T47D (cell line): ENCODE measurements at places on chromosomes 7 and 10.
A peak's percentile ranks its signal among the peaks of the same experiment; 100 is the strongest.

- DNase-seq: no peak
Observed at GRCh38 chr7:93890041-93890463, 501 bp downstream of the TFPI2 start.

DNA sequence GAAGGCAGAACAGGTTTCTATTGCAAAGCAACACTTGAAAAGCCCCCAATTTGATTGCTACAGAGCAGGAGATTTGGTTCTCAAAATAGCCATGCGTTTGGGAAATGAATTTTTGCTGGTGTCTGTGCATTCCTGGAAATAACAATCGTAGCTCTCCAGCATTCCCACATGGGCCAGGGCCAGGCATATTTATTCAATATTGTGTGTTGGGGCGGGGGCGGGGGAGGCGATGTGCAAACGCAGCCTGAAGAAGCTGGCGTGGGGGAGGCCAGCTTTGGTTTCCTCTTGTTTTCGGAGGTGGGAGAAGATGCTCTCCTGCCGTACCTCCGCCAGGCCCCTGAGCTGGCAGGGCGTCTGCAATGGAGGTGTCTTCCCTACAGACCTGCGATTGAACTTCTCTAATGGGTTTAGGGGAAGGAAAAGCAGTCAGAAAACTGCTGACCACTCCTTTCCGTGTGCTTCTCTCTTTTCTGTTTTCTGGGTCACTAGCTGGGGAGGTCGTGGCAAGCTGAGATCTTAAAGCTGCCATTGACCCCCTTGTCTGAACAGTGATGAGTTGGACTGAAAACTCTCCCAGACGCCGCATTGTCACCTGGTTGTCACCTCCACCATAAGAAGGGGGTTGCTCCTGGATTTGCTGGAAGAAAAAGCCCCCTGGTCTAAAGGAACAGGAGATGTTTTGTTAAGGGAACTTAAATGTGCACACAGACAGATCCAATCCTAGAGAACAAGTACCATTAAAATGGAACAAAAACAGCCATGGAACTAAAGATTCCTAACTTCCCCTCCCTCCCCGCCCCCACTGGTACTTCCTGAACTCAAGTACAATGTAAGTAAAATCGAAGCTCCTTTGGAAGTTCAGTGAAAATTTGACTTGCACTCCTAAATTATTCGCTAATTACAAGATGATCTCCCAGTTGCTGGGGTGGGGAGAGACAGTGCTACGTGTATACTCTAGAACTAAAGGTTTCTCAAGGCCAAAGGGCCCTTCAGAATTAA, 56.4 kb upstream of the HABP2 start:
- DNase-seq: no peak

DNA sequence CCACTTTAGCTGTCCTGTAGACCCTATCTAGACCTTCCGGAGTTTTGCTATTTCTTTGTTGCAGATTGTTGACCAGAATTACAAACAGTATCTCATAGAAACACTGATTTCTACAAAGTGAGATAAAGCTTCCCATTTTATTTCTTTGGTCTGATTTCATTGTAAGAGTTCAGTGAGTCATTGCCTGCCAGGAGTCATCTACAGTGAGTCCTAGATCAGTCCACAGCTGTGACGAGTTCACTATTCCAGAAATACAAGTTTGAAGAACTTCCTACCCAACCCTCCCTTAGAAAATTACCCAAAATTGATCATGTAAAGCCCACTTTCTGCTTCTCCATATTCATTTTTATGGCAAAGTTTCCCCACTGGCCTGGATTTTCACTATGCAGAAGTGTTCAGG, 905.5 kb downstream of the CNTNAP2 start:
- DNase-seq: no peak

DNA sequence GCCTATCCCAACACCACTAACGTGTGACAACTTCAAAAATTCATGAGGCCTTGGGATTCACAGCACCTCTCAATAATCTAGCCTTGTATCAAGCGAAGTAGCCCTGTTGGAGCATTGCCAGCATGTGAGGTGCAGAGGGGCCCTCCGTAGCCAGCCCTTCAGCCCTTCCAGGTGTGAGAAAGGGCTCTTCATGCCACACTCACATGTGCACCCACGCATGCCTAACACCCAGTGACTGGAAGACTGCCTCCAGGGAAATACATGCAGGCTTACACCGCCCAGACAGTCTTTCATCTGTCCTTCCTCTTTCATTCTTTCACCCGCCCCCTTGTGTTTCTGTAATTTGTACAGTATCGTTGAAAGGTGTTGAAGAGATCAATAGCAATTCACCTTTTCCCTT, 26.1 kb downstream of the LRRC4 start:
- DNase-seq: no peak

DNA sequence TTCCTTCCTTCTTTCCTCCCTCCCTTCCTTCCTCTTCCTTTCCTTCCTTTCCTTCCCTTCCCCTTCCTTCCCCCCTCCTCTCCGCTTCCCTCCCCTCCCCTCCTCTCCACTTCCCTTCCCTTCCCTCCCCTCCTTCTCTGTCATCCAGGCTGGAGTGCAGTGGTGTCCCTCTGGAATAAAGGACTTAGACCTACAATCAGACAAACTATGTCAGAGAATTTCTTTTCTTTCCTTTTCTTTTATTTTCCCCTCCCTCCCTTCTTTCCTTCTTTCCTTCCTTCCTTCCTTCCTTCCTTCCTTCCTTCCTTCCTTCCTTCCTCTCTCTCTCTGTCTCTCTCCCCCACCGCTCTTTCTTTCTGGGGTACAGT, 242.2 kb downstream of the GATA3 start:
- DNase-seq: no peak

DNA sequence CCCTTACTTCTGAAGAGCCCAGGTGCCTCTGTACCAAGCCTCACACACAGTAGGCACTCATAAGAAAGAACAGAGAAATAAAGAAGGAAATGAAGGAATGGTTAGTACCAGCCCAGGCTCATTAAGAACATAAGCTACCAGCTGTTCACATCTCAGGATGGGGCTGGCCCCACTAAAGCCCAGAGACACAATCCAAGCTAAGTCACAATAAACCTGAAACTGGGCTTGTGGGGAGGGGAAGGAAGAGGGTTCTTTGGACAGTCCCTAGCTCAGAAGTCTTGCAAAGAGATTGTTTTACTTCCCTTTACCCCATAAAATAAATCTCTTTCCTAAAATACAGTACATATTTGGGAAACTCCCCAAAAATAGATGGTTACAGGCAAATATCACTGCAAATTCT, 24.3 kb downstream of the FBXW4 start:
- no peak for DNase-seq

DNA sequence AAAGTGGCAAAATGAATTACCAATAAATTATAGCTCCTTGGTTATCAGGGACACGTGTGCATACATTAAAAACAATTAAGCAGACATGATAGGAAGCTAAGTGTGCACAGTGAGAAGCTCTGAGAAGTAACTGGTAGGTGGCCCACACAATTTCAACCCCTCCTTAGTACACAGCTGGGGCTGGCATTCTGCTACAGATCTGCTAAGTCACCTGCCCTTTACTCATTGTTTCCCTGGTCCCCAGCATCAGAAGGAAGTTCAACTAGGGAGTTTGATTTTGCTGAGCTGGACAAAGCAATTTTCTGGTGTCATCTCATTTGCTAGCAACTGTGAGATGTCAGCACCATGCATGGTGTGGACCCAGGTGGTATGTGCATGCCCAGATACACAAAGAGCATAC, 424.1 kb upstream of the NPVF start:
- no peak for DNase-seq

DNA sequence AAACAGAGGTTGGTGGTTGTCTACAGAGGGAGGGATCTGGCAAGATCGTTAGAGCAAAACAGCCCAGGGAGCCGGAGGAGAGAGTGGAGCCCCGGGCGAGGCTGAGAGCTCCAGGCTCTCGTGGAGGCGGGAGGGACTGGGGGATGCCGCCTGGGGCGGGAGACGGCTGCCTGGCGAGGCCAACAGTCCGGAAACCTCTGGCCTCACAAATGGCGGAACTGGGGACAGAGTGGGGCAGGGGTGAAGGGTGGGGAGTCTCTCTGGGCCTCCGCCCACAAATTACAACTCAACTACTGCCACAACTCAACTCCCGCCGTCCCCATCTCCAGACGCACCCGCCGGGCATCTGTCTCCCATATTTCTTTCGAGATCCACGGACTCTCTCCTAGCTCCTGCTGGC, 47.7 kb downstream of the CLEC2L start:
- DNase-seq: no peak

GRCh38 chr10:123500110-123500509, 166.0 kb upstream of the GPR26 start:
- no peak for DNase-seq

DNA sequence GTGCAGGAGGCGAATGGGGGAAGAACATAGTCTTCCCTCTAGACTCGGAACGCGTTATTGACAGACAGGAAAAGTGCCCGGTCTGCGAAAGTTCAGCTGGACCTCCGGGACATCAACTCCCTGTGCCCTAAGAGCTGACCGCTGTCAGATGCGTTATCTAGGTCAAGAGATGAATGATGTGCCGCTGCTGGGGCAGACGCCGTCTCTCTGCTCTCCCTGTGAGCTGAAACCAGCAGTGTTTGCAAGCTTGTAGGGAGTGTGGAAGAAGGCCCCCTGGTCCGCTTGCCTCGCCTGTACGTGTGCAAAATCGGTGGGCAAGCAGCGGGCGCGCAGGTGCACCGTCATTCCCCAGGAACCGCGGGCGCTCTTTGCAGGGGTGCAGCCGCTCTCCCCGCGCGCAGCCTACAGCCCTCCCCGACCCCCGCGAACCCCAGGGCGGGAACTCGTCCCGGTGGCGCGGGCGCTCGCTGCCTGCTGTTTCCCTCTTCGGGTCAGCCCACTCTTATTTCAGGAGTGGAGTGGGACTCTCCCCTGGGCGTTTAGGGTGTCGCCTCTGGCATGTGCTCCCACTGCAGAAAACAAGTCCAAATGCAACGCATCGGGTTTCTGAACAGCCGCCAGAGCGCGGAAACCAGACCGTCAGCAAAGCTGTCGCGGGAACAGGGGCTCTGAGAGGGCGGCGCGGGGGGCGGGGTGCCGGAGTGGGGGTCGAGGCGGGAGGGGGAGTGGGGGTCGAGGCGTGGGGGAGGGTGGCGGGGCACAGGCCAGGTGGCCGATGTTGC, 1.8 kb upstream of the PFKFB3 start:
- DNase-seq: peak; percentile 83

GRCh38 chr7:107847168-107847835, 43.7 kb upstream of the DLD start:
- no peak for DNase-seq

DNA sequence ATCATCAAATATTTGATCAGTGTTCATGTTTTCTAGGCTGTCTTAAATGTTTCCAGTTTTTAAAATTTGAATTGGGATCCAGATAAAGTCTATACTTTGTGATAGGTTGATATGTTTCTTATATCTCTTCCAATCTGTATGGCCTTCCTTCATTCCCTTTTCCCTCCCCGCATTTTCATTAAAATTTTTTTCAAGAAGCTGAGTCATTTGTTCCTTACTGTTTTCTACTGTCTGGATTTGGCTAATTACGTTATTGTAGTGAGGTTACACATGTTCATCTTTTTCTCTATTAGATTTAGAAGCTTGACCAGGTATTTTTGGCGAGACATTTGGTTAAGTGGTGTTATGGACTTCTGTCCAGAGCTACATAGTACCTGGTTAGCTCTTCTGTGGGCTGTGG, 11.2 kb downstream of the GARS1 start:
- DNase-seq: no peak

DNA sequence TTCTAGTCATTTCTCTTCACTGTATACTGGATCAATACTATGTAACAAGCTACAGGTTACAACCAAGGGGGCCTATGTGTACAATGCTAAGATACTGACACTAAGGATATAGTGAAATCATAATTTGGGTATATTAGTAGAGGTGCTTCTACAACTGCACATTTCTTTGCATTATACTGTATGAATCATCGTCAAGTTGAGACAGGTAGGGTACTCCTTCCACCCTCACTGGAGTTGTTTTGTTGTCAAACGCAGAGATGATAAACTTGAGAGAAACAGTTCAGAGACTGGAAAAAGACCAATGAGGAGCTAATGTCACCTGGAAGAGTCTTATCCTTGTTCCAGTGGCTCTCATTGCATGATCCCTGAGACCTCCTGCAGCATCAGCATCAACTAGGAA, 208.2 kb upstream of the PRPS1L1 start:
- DNase-seq: no peak

DNA sequence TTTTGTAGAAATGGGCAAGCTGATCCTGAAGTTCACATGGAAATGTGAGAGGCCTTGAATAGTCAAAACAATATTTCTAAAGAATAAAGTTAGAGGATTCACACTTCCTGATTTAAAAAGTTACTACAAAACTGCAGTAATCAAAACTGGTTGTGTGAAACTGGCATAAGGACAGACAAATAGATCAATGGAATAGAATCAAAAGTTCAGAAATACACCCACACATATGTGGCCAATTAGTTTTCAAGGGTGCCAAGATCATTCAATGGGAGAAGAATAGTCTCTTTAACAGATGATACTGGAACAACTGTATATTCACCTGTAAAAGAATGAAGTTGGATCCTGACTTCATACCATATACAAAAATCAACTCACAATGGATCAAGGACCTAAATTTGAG, 27.7 kb downstream of the DNAJC9 start:
- DNase-seq: no peak

DNA sequence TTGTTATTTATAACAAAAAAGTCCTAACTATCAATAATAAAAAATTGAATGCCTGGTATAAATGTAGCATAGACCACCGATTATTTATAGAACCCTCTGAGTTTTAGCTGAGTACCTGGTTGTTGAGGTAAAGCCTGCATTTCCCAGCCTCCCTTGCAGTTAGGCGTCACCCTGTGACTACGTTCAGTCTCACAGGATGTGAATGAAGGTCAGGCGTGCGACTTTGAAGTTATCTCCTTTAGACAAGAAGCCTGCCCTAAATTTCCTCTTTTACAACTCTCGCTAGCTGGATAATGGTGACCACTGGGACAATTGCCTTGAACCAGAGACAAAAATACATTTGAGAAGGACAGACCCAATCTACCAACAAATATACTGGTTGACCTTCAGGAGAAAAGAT, 67.5 kb upstream of the TES start:
- no peak for DNase-seq

- no peak for DNase-seq
Observed at GRCh38 chr10:28253169-28253785, 49.6 kb downstream of the MPP7 start.

- no peak for DNase-seq
Observed at GRCh38 chr7:155517452-155517851, 28.9 kb downstream of the CNPY1 start.

DNA sequence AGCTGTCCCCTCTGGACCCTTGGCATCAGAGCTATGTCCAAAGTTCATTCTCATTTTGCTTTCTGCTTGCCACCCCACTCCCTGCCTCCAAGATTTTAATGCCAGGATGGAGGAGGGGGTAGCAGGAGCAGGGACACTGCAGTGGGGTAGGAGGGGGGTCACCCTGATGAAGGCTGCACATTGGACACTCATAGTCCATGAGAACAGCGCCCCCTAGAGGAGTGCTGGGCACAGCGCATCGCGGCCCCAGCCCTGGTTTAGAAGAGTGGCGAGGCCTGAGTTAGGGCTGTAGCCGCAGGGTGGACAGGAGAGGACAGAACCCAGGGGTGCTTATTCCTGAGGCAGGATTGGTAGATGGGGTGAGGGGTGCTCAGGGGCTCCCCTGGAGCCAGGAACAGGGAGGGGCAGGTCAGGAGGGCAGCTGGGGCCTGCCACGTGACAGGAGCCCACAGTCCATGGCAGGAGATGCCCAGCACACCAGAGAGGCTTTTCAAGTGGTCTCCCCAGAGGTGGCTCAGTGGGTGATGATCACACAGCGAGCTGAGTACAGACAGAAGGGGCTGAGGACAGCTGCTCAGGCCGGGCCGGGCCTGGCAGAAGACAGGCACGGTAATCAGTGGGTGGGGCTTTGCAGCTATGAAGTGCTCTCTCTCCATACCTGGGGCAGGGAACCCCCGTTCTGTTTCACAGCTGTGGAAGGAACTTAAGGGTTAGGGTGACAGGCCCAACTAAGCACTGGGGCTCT, 71.4 kb downstream of the NEURL1 start:
- peak; percentile 34 for DNase-seq
